ENCODE measurements at places on chromosomes 16 and 17. TPM values are rescaled to one million over a fixed set of nuclear protein-coding genes. Genes with fewer than 3 reads are reported as not detected.

The TADA2A gene
- 7.7 TPM for total RNA-seq

The SPN gene
- total RNA-seq, result 10.3 TPM

DNA sequence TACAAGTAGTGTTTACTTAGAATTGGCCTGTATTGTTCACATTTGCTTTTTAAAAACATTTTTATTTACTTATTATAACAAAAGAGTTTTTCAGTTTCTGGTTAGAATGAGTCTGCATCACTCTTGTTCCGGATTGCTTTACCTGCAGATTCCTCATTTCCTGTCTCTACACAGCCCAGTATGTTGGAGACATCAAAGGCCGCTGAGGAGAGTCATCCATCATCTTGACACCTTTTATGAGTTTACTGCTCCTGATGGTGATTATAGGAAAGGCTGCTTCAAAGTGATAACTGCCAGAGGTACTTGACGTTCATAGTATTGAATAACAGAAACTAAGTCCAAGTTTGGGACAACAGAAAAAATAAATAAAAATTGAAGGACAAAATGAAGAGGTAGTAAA, 490.5 kb upstream of the CA10 start:
- H3K4me3 ChIP-seq, result no peak overlapping the region
- no peak overlapping the region for H3K27ac ChIP-seq
- no peaks in the 10 kb centered on the region for H3K36me3 ChIP-seq
- no peak for DNase-seq

- peak overlapping the region; percentile 90 for H3K27ac ChIP-seq
- peak; percentile 63 for DNase-seq
- no peaks in the 10 kb centered on the region for H3K36me3 ChIP-seq
- H3K4me1 ChIP-seq, result peaks cover 68% of the 10 kb centered on the region
- no peaks in the 10 kb centered on the region for H3K27me3 ChIP-seq
These were observed 286.1 kb downstream of the SEC14L1 start for GRCh38 chr17:77426676-77427386.

DNA sequence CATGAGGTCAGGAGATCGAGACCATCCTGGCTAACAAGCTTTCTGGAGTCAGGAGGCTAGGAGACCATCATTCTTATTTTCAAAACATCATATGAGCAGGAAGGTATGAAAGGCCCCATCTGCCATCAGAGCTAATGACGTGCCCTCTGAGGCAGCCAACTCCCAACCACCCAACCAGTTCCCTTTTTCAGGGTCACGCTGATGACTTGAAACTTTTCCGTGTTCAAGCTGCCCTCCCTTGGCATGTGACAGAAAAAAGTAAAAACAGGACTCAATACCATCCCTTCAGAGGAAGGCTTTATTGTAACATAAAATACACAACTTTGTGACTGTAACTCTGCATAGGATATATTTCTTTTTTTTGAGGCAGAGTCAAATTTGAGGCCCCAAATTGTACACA, 4.6 kb upstream of the GHDC start:
- no peak overlapping the region for H3K4me3 ChIP-seq
- no peak overlapping the region for H3K27ac ChIP-seq
- H3K4me1 ChIP-seq, result peaks cover 3% of the 10 kb centered on the region
- H3K36me3 ChIP-seq, result peaks cover 23% of the 10 kb centered on the region
- DNase-seq, result no peak

Data from ascending aorta (tissue), 2 donors.